ENCODE measurements at places on chromosomes 4 and X.

- DNase-seq = no peak
Observed at GRCh38 chrX:97310373-97310772, 426.7 kb downstream of the RPA4 start.

DNA sequence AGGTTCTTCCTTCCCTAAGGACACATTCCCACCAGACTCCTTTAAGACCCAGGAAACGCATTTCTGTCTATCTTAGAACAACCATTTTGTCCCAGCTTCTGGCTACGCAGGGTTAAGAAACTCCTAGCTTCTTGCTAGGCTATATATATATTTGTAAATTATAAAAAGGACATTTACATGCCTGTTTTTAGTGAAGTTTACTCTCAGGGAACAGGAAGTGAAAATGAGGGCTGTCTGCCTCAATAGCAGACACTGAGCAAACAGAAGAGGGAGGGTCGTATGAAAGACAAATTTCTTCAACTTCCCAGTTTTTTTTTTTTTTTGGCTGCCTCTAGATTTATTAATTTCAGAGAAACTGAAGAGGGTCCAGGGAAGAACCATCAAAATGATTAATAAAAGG lies 9.3 kb upstream of the FRMPD3 start:
- no peak for DNase-seq

DNA sequence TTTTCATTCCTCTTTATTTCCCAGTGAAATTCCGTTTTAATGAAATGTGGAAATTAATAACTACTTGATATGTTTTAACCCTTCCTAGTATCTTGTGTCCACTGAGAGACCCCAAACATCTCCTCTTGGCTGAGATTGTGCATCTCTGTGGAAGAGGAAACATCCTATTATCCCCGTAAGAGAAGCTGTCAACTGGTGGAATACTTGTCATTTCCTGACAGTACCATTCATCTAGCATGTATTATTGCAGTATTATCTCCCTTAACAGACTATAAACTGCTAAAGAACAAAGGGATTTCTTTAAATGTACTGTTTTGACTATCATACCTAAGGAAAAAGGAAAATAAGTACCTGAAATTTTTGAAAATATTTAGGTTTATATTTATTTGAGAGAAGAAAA lies 277.3 kb upstream of the SLC7A11 start:
- no peak for DNase-seq

- DNase-seq = no peak
Observed at GRCh38 chrX:41412261-41413081, 34.7 kb upstream of the NYX start.

DNA sequence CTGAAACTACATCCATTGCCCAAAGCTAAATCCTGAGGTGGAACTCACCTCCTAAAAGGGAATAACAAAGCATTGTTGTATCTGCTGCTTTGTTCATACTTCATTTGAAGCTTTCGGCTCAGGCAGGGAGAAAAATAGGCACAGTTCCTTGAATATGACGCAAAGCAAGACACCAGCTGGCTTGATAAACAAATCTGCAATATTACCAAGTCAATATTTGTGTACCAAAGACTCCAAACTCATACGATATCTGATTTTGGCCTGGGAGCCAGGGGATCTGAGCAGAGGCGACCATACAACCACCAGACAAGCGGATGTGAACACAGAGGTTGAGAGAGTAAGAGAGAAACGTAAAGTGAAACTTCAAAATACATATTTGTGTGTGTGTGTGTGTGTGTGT lies 34.8 kb upstream of the RAP1GDS1 start:
- DNase-seq = no peak

GRCh38 chrX:40013266-40014195 lies 84.2 kb downstream of the BCOR start:
- peak; percentile 86 for DNase-seq

GRCh38 chrX:113289503-113289902 lies 448.9 kb upstream of the AMOT start:
- no peak for DNase-seq

DNA sequence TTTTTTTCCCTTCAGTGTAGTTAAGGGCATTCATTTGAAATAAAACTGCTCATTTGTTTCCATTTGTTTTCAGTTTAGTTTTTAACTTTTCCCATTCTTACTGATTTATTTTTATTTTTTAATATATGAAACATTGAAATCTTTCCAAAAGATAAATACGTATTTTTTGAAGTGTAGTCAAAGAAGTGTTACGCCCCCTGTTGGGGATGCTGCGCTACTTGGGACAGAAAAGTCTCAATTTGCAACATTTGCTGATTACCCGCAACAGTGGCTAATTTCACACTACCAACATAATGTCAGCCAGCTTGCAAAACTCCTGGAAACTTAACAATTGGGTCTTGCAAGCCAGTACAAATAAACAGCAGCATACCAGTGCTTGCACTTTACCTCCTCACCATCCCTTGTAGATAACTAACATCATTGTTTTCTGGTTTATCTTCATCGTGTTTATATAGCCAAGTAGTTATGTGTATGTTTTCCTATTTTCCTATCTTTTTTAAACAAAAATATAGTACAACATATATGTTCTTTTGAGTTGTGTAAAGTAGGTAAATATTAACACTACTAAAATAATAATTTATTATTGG lies 158.6 kb downstream of the STPG2 start:
- no peak for DNase-seq

- DNase-seq = no peak
Observed at GRCh38 chrX:31546126-31546525, 474.3 kb upstream of the FTHL17 start.

DNA sequence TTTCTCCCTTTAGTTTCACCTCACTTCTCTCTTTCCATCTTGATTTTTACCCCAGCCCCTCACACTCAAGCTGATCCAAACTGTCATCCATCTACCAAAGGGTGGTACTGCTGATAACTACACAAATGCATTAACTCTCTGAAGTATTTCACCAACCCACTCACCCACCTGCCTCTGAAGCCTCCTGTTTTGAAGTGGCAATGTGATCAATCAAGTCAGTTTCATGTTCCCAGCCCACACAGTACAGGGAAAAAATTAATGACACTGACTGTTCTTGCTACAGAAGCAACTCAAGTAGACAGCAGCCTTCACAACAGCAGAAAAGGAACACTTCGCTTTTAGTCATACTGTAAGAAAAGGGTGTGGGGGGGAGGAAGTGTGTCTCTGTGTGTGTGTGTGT lies 183.0 kb upstream of the NOCT start:
- no peak for DNase-seq

- peak; percentile 45 for DNase-seq
Observed at GRCh38 chrX:39242187-39242586, 440.9 kb downstream of the MID1IP1 start.

DNA sequence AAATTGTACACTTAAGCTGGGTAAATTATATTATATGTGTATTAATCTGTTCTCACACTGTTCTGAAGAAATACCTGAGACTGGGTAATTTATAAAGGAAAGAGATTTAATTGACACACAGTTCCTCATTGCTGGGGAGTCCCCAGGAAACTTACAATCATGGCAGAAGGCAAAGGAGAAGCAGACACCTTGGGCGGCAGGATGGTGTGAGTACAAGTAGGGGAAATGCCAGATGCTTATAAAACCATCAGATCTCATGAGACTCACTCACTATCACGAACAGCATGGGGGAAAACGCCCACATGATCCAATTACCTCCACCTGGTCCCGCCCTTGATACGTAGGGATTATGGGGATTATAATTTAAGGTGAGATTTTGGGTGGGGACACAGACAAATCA lies 34.9 kb downstream of the PDE5A start:
- DNase-seq = no peak

Measured in NCI-H2081 (cell line).